ENCODE measurements at places on chromosomes 2 and 18.
A peak's percentile ranks its signal among the peaks of the same experiment; 100 is the strongest.

DNA sequence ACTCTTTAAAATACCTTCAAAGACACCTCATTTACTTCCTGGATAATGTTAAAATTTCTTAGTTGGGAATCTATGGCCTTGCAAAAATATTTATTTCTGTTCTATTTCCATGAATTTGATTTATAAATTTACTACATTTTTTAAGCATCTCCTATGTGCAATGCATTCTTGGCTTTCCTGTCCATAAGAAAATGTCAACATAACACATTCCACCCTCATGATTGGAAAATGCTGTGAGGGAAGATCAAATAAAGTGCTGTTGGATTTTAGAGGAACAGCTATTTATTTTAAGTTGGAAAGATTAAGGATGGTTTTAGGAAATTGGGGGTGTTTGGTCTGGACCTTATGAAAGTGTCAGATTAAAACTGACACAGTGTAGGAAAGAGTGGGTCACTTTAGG lies 45.4 kb upstream of the MC4R start:
- no peak for DNase-seq

DNA sequence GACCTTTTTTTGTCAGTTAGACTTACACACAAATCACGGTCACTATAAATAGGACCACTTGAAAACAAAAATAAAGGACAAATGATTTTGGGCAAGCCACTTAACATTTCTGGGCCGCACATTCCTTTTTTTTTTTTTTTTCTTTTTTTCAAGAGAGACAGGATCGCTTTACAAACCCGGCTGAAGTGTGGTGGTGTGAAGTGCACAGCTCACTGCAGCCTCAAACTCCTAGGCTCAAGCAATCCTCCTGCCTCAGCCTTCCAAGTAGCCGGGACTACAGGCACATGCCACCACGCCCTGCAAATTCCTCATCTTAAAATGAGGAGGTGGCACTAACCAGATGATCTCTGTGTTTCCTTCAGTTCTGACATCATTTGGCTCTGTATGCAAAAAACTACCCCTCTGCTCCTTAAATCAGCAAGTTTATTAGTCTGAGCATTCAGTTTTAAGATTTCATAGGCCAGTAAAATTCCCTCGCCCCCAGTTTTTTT lies 28.3 kb upstream of the MRO start:
- DNase-seq: no peak

DNA sequence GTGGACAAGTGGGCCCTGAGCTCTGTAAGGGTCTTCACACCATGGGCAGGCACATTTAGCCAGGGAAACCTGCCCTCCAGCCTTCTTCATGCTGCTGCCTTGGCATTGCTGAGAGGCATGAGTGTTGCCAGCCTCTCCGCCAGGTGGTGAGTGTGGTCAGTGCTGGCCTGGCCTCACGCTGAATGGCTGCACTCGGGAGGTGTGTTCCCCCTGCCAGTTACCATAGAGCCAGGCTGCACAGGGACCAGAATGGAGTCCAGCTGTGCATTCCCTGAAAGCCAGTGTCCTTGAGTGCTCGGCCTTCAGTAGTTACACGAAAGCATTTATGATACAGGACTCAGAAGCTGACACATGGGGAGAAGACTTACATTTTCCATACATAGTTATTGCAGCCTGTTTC lies 139.7 kb downstream of the ATP9B start:
- no peak for DNase-seq

DNA sequence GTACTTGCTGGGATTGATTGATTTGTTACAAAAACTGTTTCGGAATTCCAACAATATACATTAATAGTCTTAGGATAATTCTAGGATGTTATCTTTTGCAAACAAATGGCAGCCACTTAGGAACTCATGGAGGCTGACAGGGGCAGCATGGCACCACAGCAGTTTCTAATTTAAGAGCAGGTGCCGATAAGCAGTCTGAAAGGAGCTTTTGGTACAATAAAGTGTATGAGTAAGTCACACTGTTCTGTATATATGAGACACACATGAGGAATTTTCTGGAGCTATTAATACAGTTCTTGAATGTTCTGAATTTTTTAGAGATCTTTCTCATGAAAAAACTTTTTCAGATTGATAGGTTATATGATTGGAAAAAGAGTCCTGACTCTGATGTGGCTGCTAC lies 52.2 kb downstream of the EIF5B start:
- DNase-seq: no peak

GRCh38 chr18:58021504-58021903 lies 22.5 kb upstream of the NEDD4L start:
- no peak for DNase-seq

DNA sequence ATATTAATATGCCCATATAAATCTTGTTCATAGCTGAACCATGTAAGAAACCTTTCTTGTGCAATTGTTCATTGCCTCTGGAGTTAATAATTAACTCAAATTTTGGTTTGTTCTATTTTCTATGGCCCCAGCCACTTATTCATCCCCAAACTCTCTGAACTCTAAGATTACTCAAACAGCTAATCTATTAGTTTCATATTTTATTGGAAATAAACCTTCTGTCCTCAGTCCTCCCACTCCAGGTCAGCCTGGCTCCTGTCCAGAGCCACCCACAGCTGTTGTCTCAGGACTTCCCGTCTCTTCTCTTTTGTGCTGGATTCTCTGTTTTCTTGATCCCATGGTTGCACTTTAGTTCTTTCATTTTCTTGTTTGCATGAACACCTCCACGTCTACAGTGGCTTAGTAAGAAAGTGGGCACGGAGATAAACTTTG lies 4.4 kb upstream of the RNF103 start:
- no peak for DNase-seq

- peak; percentile 81 for DNase-seq
Observed at GRCh38 chr2:26477911-26478253, at the start of gene OTOF. OTOF (minus strand) TSS chr2:26478124.

- DNase-seq: no peak
Observed at GRCh38 chr2:10188211-10188610, 65.7 kb downstream of the RRM2 start.

DNA sequence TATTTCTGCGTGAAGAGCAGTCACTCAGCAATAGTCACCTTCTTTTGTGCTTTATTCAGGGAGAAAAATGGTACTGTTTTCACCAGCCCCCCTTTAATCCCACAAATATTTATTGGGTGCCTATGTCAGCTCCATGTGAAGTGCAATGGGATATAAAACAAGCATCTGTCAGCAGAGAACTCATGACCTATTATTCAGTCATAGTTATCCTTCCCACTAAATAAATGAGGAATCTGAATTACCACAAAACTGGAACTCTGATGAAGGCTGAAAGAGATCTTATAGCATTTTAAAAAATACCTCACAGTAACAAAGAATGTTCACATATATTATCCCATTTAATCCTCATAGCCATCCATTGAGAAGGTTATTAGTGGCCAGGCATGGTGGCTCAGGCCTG lies 45.8 kb downstream of the DHX57 start:
- DNase-seq: no peak

DNA sequence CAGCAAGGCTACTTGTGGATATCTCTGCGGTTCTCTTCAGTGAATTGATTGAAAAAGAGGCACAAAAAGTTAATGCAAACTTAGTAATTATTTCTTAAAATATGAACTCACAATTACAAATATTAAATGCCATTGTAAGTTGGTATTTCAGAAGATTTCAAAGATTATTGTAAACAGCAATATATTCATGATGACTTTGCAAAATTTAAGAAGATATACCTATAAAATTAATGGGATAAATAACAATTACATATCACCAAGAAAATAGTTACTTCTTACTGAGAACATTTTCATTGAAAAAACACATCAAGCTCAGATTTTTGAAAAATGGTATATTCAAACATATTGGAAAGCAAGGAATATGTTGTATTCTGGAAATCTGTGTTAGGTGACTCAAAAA lies 482.0 kb upstream of the LRRTM1 start:
- no peak for DNase-seq

DNA sequence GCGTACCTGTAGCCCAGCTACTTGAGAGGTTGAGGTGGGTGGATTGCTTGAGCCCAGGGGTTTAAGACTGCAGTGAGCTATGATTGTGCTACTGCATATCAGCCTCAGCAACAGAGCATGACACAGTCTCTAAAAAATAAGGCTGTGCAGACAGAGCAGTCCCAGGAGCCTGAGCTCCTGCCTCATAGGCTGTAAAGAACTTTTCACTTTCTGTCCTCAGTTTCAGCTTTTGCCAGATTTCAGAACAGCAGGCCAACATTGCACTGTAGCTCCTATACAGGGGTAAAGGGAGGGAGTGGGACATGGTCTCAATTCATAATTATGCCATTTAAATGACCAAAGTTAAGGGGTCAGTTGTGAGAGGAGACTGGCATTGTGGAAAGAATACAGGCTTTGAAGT lies 150.6 kb downstream of the GALNT1 start:
- DNase-seq: no peak

DNA sequence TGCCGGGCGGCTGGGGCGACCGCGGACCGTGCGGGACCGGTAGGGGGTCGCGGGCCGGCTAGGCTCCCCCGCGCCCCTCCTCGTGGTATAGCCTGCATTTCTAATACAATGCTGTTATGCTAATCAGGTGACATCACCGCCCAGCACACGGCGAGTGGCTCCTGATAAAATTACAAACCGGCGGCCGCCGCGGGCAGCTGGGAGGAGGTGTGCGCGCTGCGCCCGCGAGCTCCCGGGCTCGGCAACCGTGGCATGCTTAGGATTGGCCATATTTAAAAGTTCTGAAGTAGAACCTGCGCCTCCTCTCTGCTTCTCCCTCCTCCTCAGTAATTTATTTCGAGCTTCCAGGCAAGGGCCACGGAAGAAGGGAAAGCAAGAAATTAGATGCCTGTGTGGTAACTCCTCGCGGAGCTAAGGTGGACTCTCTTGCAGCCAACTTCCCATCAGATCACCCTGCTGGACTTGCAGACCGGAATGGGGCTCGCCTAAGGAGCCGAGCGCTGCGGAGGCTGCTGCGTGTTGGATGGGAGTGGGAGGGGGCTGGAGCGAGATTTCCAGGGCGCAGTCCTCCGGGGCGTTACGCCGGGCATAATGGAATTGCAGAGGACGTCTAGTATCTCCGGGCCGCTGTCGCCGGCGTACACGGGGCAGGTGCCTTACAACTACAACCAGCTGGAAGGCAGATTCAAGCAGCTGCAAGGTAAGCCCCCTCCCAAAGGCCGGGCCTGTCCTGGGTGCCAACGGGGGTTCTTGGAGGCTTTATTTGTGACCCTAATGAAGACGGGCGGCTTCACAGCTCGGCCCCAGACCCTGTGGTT lies 102.3 kb downstream of the SPTBN1 start:
- DNase-seq: peak; percentile 63

- DNase-seq: no peak
Observed at GRCh38 chr2:119469661-119470297, 38.1 kb downstream of the TMEM37 start.

GRCh38 chr2:40283111-40283909 lies 168.6 kb downstream of the SLC8A1 start:
- no peak for DNase-seq

GRCh38 chr2:157122776-157123175 lies 134.7 kb upstream of the GALNT5 start:
- DNase-seq: no peak

- DNase-seq: no peak
Observed at GRCh38 chr2:62194558-62195420, 1.1 kb upstream of the B3GNT2 start.

DNA sequence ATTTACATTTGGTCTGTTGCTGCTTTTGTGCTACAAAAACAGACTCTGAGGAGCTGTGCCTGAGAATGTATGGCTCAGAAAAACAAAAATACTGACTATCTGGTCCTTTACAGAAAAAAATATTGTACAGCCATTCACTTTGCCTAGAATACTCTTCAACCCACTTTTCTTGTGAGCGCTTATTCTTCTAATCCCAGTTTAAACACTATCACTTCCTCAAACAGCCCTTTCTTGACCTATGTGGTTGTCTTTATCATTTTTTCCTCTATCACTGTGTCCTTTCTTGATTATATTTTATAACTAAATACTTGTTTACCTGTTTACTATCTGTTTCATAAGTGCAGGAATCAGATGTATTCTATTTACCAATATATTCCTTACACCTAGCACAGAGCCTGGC lies 33.5 kb downstream of the CUL3 start:
- no peak for DNase-seq

DNA sequence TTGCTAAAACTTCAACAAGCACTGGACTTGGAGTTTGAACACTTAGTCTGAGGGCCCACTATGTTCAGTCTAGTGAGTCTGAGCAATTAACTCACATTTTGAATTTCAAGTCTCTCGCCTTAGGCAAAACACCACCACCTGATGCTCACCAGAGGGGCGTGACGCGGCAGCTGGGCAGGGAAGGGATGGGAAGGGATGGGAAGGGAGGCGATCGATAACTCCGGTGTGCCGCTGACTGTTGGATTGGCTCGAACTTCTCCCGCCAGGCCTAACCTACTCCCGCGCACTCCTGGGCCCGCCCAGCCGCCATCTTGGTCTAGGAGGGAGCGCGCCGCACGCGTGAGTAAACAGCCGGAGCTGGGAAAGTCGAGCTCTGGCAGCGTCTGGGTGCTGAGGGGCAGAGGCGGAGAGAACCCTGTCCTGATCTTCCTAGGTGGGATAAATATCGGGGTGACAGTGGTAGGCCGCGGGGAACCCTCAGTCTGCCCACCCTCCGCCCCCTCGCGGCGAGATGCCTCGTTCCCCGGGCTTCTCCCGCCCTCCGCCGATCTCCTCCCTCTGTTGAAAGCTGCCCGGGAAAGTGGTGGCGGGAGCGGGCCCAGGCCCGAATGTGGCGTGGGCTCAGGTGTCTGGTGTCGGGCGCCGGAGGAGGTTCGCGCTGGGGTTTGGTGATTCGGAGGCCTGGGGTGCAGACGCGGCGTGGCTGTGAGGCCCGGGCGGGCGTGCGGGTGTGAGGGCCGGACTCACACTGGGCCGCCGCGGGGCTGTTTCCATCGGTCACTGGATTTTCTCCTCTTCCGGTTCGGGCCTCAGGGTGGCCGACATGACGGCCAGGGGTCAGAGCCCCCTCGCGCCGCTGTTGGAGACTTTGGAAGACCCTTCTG lies at the start of gene RIF1:
TSS of gene RIF1 (plus strand) at position 302 of the 884 bp plus-strand sequence. CDS start at position 824, 522 bp downstream.
- peak; percentile 94 for DNase-seq

DNA sequence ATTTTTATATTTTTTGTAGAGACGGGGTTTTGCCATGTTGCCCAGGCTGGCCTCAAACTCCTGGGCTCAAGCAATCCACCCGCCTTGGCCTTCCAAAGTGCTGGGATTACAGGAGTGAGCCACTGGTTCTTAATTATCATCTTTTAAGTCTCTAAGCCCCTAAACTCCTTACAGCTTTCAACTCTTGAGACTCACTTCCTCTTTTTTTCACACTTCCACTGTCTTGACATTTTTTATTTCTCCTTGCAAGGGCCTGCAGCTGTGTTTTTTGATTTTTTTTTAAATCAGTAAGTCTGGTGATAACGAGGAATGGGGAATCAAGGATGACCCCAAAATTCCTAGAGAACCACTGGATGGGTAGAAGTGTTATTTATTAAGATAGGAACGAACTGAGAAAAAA lies 8.6 kb upstream of the ABCB11 start:
- no peak for DNase-seq

DNA sequence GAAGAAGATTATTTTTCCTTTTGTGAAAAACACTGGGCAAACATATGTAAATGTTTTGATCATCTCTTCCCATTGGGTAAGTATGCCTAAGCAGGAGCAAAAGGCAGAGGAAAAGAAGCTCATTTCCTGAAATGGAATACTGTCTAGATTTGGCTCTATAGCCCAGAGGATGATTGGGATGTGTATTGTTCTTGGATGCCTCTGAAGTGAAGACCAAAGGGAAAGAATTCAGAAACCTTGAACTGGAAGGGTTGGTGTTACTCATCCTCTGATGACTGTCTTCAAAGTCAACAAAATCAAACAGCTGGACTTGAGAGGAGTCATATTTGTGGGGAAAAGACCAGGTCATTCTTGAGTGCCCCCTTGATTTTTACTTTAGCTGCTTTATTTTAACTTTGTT lies 112.6 kb upstream of the NT5C1B start:
- no peak for DNase-seq
